ENCODE measurements at places on chromosomes 12 and 14.
A peak's percentile ranks its signal among the peaks of the same experiment; 100 is the strongest.

- DNase-seq, result no peak
Measured at GRCh38 chr12:57104292-57104910, 6.8 kb downstream of the STAT6 start.

GRCh38 chr12:78118036-78118435 lies 287.3 kb downstream of the NAV3 start:
- DNase-seq, result no peak

DNA sequence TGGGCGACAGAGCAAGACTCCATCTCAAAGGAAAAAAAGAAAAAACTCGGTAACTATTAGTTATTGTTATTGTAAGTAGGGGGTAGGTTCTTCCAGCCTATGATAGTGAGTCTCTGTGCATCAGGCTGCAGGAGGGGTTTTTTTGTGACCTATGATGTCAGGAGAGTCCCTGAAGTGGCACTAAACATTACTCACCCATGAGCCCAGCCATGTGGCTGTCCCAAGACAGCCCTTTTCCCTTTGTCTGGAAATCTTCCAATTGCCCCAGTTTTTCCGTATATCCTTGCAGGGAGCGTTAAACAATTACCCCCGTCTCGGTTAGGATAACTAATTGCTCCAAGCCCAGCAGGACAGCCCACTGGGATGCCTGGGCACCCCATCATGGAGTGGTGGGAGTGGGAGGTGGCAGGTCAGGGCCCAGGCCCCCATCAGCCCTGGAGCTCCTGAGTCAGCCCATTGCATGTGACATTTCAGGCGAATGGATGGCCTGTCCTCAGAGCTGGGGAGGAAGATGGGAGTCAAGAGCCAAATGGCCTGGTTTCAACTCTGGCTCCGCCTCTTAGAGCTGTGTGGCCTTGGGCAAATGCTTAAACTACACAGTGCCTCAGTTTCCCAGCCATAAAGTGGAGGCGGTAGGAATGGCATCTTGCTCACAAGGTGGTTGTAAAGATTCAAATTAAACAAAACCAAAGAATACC lies 16.4 kb downstream of the PHETA1 start:
- DNase-seq, result no peak

DNA sequence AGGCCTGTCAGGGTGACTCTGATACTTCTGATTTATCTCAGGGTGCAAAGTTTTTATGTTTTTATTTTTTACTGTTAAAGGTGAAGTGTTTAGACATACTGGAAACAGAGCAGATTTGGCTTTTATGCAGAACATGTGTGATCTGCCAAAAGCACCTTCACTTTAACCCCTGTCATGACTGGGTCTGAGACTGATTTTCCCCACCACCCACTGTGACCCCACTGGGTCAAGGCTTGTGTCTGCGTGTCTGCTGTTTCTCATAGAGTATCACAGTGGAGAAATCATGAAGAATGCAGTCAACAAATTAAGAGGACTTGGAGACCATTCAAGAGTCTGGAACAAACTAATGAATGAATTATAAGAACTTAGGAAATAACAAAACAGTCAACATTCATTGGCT lies 131.2 kb downstream of the SPTSSA start:
- DNase-seq, result no peak

GRCh38 chr12:18345021-18345735 lies 83.9 kb downstream of the PIK3C2G start:
- peak; percentile 16 for DNase-seq

All from NCI-H1105 treated with DMSO at 0.1 percent for 48 hours (cell line).